ENCODE measurements at places on chromosomes 13 and 19.

DNA sequence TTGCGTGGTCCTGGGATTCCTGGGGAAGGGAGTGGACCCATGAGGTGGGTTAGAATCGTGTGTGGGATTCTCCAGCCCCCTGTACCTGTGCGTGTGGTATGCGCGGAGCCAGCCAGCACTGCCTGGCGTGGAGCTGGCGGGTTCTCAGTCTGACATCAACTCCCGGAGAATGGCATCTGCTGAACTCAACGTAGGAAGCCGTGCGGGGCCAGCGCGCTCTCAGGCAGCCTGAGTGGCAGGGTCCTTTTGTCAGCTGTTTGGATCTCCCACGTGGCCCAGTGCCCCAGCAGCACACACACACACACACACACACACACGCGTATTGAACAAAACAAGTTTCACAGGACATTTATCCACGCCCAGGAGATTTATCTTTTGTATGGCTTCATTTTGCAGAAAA is 28.1 kb downstream of the ATP4B start:
- no peak for DNase-seq

GRCh38 chr13:55566334-55566733 is 1574.4 kb upstream of the PRR20A start:
- DNase-seq = no peak

GRCh38 chr13:39498471-39499114 is 104.4 kb downstream of the LHFPL6 start:
- no peak for DNase-seq

DNA sequence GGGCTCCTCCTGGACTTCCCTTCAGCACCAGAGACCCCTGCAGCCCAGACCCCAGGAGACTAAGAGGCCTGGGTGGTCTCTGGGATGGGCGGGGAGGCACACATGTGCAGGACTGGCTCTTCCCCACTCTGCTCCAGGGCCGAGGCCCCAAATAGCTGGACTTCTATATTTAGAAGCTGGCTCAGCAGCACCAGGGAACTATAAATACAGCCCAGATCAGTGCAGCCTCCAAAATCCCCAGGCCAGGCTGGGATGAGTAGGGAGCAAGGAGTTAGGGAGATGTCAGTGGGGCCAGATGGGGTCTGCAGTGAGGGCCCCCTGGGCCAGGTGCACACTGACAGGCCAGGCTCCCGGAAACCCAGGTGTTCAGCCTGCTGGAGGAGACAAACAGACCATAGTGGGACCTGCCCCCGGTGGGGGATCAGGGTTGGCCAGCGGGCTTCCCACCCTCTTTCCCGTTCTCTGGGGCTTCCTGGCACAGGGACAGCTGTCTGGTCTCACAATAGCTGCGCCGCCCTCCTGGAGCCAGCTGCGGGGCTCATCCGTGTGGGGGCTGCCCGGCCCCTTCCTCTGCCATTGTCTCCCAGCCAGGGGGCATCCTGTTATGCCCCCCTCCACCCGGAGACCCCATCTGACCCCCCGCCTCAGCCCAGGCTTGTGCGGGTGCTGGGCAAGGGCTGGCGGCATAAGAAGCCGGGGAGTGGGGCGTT is 5.5 kb upstream of the ADGRE5 start:
- DNase-seq = no peak

DNA sequence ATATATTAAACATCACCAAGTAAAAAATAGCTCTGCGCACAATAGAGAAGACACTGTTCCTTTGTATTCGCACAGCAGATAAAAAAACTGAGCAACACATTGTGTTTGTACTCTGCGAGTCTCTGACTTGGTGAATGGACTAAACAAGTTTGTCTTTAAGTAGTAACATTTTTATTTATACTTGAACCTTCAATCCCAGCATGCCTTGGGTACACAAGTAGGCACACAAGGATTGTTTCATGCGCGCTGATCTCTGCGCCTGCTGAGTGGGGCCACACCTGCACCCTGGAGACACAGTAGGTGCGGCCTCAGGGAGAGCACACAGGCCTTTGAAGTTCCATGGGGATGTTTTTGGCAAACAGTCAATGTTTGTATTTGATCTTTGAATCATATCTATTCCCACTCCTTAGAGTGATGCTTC is 318.9 kb downstream of the MYO16 start:
- no peak for DNase-seq

DNA sequence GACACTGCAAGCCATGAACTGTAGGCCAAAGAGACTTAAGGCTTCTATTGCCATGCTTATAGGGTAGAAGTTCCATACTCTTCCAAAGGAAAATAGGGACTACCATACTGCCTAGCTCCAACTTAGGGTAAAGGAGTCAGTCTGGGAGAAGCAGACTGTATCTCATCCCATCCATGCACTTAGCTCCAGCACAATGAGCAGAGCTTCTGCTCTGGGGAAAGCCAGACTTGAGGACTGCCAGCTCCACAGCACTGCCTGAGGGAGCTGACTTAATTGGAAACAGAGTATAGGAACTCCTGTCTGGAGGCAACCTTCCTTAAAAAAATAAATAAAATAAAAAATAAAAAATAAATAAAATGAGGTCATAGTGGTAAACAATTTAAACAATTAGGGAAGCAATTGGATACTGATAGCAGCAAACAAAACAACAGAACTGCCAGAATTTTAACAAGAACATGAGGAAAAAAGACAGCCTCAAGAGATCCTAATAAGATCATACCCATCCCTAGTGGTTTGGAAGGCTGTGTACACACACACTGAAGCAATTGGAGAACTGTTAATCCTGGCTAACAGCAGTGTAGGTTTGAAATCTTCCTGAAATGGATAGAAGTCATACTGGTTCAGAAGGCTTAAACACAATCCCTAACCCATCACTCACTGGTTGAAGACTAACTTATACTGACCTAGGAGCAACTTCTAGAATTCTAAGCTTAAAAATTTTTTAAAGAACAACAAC is 550.1 kb downstream of the TBC1D4 start:
- DNase-seq = no peak

GRCh38 chr13:85261757-85262346 is 537.4 kb downstream of the SLITRK6 start:
- DNase-seq = no peak

GRCh38 chr19:19320361-19321140 is at the start of the genes MAU2 and SUGP1:
Gene MAU2 (plus strand): TSS chr19:19320829. CDS start chr19:19320860, 31 bp downstream.
Gene SUGP1 (minus strand): TSS chr19:19320509. CDS start chr19:19320496, 13 bp downstream.
- DNase-seq = peak; percentile 68

GRCh38 chr13:32059511-32059984 is 28.0 kb downstream of the FRY start:
- no peak for DNase-seq

DNA sequence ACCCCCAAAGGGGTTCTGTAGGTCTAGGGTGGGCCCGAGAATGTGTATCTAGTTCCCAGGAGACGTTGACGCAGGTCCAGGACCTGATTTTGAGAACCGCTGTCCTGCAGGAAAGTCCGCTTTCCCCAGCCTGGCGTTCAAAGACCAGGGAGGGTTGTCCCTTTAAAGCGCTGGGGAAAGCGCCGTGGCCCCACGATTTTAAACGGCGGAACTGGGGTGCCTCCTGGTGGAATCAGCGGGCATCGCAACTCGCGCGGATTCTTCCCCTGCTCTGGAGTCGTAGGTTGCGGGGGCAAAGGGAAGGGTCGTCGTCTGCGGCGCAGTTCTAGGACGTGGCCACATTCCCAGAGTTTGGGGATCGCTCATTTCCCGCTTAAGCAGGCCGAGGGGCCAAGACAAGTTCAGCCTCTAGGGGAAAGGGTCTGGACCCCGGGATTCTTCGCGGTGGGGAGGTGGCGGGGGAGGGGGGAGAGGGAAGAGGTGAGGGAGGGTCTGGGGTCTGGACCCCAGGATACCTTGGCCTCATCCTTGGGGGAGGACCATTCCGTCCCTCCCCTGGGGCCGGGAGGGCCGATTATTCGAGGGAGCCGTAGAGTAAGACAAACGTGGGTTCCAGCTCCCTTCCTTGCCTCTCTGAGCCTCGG is 7.7 kb downstream of the PNMA8B start:
- DNase-seq = peak; percentile 65

GRCh38 chr19:3507371-3508120 is 1.4 kb downstream of the FZR1 start:
- no peak for DNase-seq

DNA sequence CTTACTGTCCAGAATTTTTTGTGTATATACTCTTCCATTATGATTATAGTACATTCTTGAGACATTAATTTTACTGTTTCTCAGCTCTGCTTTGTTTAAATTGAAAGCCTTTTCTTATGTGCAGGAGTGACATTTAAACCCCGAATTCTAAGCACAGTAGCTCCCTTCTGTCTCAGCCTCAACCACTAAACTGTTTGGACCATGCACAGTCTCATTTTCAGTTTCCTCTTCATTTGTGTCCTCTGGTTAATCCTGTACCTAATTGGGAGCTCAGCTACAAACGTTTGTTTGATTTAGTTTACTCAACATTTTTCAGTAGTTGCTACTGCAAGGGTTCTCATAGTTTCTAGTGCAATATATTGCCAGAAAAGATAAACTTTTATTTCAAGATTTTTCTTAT is 206.3 kb downstream of the SLITRK5 start:
- DNase-seq = no peak

GRCh38 chr19:53868091-53868891 is 608 bp downstream of the MYADM start:
- DNase-seq = peak; percentile 30

- DNase-seq = no peak
Measured at GRCh38 chr13:74270018-74270417, 135.8 kb upstream of the KLF12 start.

DNA sequence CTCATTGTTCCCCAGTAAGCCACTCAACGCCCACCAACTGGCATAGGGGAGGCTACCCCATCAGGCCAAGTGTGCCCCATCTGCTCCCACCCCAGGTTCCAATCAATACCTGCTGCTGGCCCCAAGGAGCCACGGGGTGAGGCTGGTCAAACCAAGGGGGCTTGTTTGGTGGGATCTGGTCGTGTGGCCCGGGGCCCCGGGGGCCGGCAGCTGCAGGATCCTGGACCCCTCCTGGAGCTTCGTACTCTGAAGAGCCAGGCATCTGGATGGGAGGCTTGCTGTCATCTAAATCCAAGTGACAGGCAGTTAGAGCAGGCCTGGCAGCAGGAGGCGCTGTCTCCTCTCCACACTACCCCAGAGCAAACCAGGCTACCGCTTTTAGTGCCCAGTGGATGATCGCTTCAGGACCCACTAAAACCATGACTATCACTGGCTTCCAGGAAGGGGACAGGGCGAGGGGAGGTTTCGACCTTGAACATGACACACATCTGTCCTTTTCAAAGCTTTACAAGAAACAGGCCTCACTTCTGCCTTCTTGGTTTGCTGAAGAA is 14.2 kb downstream of the CHERP start:
- no peak for DNase-seq

- no peak for DNase-seq
Measured at GRCh38 chr13:75494491-75494890, 12.5 kb upstream of the TBC1D4 start.

GRCh38 chr19:49368711-49369358 is 5.2 kb downstream of the DKKL1 start:
- DNase-seq = no peak

GRCh38 chr13:101467415-101467814 is 14.9 kb downstream of the ITGBL1 start:
- DNase-seq = no peak

- no peak for DNase-seq
Measured at GRCh38 chr19:2743099-2743498, 3.3 kb upstream of the SLC39A3 start.

DNA sequence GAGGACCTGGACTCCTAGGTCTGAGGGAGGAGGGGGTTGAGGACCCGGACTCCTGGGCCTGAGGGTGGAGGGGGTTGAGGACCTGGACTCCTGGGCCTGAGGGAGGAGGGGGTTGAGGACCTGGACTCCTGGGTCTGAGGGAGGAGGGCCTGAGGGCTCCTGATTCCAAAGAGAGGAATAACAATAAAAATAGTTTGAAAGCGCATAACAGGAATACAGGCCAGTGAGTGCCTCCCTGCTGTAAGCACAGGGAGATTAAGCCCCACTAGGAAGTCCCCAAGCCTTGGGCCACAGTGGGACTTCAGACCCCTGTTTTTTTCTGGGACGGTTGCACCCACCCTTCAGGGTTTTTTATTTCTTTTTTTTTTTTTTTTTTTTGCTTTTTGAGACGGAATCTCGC is 1.2 kb upstream of the SBK2 start:
- DNase-seq = no peak

DNA sequence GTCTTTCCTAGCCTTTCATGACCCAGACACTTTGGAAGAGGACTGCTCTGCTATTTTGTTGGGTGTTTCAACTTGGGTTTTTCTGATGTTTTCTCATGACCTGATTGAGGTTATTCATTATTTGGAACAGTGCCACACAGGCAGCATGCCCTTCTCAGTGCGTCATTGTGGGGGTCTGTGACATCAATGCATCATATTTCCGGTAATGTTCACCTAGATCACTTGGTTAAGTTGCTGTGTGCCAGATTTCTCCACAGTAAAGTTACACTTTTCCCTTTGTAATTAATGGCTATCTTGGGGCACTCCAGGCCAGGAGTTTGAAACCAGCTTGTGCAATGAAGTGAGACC is 124.4 kb downstream of the SIPA1L3 start:
- DNase-seq = no peak

DNA sequence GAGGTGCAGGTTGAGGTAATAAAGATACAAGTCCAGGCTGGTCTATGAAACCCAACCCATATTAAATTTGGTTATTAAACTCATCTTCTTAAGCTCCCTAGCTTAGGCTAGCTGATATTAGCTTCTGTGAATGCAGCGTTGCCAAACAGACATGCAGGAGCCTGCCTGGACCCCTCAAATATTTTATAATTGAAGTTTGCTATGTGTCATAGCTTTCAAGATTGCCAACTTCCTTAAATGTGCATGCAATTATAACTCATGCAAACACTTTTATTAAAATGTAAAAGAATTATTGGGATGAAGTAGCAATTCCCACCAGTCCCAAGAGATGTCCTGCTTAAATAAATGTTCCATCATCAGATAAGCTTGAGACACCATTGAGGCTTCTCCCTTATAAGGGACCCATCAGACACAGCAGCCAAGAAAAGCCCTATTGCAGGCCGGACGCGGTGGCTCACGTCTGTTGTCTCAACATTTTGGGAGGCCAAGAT is 51.3 kb downstream of the MBNL2 start:
- no peak for DNase-seq

GRCh38 chr19:39543477-39543857 is 3.5 kb upstream of the EID2 start:
- DNase-seq = no peak

DNA sequence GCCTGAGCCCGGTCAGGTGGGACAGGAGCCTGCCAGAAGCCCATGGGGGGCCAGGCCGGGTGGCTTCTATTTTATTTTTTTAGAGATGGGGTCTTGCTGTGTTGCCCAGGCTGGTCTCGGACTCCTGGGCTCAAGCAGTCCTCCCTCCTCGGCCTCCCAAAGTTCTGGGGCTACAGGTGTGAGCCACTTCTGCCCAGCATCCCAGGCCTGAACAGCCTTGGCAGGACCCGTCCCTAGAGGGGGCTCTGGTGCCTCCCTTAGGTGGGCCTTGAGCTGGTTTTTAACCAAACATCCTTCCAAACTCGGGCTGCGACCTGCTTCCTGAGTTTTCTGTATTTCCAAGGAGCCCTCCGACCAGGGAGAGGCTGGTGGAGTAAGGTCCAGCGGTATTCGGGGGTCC is 10.5 kb downstream of the COMP start:
- no peak for DNase-seq

DNA sequence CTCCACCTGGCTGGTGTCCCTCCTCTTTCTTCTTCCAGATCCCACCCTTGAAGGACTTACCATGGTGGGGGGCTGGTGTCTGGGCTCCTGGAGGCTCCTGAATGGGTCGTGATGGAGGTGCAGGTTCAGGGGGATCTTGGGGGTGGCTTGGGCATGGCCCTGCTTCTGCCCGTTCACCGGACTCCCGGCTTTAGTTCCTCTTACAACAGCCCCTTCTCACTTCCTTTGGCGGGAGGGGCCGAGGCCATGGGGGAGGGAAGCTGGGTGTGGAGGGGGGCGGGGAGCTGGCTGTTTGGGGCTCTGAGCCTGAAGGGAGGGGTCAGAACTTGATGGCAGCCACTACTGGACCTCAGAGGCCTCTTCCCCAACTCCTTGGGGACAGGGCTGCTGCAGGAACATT is at the start of gene MYO1F:
Gene MYO1F, minus strand, starts transcription at position 196 of the 400 bp plus-strand sequence. Its CDS starts 133 bp downstream, at position 63.
- no peak for DNase-seq

All from activated naive CD4-positive, alpha-beta T cell (primary cell).